WTC11 (cell line): ENCODE measurements at places on chromosomes 4 and X. TPM values are rescaled to one million over a fixed set of nuclear protein-coding genes. Genes with fewer than 3 reads are reported as not detected.

The RBM47 gene
- total RNA-seq, result 89.0 to 97.9 TPM (median 92.5 TPM) in 3 replicates

The P2RY8 gene
- total RNA-seq, result 0.32 to 0.37 TPM (median 0.32 TPM) in 3 replicates

The TLR6 gene
- total RNA-seq, result 0.11 to 0.25 TPM (median 0.11 TPM) in 3 replicates

The LONRF3 gene
- total RNA-seq, result 0.09 to 0.18 TPM in 2 of 3 replicates, not detected in the other

The PPP1R3F gene
- 7.0 to 14.1 TPM (median 11.3 TPM) in 3 replicates for total RNA-seq

GRCh38 chr4:146032234-146032860 lies 93.7 kb upstream of the ZNF827 start:
- DNase-seq, result no peak

DNA sequence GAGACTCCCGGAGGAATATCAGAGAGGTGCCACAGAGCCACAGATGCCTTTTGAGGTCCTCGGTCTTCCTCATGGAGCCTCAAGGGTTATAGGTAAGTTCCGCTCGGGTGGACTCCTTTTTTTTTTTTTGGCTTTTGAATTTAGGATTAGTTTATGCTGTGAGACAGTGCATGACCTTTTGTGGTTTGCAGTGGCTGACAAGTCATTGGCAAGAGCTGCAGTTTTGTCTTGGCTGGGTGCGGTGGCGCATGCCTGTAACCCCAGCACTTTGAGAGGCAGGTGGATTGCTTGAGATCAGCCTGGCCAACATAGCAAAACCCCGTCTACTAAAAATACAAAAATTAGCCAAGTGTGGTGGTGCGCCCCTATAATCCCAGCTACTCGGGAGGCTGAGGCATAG lies 4.5 kb upstream of the GRSF1 start:
- DNase-seq, result no peak

GRCh38 chr4:152591396-152591795 lies 55.5 kb upstream of the FBXW7 start:
- DNase-seq, result peak; percentile 83

- no peak for DNase-seq
Observed at GRCh38 chr4:117135634-117136354, 50.4 kb upstream of the TRAM1L1 start.
